Activated naive CD8-positive, alpha-beta T cell treated with anti-CD3 and anti-CD28 coated beads, Interleukin-2, amount 50 U/mL, for 24 hours (primary cell): ENCODE measurements at places on chromosomes 12 and 14.

- no peak for DNase-seq
These were observed 158.9 kb downstream of the FBXL14 start for GRCh38 chr12:1435456-1435855.

DNA sequence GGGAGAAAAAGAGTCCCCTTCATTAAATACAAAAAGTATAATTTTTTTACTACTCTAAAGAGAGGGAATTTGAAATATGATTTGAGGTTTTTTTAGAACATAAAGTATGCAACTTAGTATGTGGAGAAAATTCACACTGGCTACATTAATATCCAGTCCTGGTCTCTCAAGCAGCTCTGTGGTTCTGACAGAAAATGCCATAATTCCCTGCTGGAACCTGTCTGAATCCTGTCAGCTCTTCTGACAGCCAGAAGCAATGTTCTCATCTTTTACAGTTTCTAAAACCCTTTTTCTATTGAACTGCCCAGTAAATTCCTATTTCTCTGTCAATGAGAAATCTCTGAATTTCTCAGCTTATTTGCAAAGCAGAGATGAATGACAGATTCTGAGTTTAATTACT is 13.4 kb upstream of the NOVA1 start:
- no peak for DNase-seq

GRCh38 chr14:73842201-73842600 is 9.4 kb upstream of the PTGR2 start:
- DNase-seq: no peak

DNA sequence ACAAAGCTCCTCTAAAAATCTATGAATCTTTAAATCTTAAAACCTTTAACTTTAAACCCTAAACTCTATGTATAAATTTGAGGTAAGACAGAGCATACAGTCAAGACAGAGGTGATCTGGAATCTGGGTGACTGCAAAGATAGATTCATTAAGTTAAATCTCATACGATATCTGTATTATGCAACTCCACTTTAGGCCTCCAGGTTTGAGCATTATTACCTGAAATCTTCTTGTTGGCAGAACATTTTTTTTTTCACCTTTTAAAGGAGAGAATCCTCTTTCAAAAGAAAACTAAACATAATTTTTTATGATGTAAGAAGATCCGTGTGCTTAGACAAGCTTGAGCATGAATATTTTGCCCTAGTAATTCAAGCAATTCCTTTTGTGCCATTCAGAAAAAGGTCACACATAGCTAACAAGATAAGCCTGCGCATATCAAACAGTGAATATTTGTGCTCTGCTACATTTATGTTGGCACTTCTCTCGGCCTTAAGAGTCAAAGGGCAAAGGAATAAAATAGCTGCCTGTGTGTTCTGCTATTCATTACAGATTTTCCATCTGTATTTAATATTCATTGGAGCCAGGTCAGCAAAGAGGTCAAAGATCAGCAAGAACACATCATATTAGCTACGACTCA is 163.3 kb downstream of the TMTC3 start:
- DNase-seq: no peak

DNA sequence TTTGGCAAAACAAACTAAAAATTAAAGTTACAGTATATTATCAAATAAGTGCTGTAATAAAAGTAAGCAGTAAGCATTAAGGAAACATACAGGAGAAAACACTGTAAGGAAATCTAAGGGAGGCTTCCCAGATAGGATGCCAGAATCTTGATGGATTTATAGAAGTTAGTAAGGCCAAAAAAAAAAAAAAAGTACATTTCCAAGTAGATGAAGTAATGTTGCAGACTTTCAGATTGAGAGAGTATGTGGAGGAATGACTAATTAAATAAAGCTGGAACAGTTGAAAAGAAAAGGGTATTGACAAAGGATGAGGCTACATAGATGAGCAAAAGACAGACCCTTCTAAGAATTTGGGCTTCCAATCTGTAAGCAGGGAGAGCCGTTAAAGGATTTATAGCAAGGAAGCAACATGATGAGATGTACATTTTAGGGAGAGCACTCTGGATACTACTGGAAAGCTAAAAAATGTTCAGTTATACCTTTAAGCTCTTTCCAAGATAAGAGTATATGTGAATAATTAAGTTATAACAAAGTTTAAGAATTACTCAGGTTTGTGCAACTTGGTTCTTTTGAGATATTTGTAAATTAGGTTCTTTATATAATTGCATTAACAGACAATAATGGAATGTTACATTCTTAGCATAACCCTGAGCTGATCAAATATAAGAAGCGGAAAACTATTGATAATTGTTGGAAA is 87.5 kb upstream of the MON2 start:
- DNase-seq: no peak

DNA sequence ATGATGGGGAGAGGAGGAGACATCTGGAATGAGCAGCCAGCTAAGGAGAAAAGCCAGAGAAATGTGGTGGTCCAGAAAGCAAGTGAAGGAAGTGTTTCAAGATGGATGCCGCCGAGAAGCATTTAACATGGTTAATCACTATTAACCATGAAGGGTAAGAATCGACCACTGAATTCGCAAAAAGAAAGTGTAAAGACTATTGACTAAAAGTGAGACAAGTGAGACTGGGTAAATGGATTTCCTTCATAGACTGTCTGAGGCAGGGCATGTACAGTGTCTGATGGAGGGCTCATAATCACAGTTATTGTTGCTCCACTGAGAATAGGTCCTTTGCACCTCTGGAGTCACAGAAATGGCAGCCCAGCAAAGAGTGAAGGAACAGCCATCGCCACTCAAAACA is 25.3 kb upstream of the CLMN start:
- no peak for DNase-seq

- DNase-seq: peak; percentile 23
These were observed 116.5 kb downstream of the GPHN start for GRCh38 chr14:66624336-66624937.

DNA sequence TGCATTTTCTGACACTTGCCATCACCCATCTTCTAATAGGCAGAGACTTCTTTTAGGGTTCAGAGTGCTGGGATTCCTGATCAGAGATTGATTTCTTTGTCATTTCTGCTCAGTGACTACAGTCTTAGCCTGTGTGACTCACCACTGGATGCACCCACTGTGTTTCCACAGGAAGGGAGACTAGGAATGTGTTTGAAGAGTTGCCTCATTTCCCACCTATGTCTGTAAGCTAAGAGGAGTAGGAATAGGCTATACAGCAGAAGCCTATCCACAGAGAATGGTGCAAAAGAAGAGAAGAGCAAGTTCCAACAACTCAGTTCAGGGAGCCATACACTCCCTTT is 60.2 kb upstream of the ACTN1 start:
- no peak for DNase-seq

GRCh38 chr14:99268810-99269707 is 2.9 kb downstream of the BCL11B start:
- DNase-seq: no peak

- no peak for DNase-seq
These were observed 38.3 kb downstream of the ATF7IP start for GRCh38 chr12:14403711-14404196.

DNA sequence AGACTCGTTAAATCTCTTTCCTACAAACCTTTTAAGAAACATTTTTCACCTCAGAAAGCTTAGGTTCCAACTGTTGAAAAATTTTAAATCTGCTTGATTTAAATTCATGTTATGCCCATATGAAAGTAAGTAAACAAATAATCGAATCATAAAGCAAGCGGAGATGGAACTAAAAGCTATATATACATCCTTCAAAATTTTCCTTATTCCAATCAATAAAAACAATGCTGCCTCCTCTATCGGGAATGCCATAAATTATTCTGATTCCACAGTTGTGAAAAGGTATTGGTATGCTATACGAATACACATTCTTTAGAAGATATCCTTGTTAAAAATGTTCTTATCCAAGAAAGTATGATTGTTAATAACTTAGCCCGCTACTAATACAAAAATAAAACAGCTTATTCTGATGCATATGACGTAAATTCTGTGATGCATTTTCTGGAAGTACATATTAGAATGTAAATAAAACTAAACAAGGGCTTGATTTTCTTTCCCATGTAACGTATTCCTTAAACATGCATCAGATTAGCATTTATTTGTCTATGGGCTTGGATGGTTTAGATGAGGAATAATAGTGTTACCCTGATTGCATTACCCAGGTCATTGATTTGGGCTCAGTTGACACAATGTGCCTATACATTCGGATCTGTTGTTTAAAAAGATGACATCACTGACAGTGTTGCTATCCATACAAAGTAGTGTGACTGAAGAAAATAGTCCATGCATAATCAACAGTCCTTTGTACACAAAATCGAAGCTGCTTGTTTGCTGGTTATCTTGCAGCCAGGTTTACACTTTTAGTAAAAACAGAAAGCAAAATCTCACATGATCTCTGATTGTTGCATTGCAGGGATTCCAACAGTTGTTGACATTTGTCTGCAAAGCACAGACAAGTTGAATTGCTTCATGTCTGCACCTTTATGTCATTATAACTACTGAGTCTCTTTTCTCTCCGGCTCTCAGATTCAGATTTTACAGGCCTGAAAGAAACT is 656 bp upstream of the DTD2 start:
- no peak for DNase-seq

DNA sequence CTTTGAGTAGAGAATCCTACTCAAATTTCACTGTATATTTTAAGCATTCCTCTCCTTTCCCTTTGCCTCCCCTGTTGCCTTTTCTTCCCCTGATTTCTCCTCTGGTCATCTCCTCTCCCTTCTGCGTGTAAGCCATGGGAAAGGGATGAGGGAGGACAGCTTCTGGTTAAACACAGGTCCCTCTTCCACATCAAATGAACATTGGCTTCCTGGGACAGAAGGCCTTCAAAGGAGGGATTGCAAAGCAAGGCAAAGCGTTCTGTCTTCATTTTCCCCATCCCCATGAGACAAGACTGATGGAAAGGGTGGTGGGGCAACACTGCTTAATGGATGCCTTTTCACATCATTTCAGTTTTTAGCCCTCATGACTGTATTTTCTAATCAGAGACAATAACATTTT is 26.2 kb downstream of the GPRC5A start:
- DNase-seq: no peak

- no peak for DNase-seq
These were observed 75.6 kb downstream of the GALNT4 start for GRCh38 chr12:89448951-89449371.

GRCh38 chr14:93319494-93319893 is 13.3 kb downstream of the BTBD7 start:
- no peak for DNase-seq

DNA sequence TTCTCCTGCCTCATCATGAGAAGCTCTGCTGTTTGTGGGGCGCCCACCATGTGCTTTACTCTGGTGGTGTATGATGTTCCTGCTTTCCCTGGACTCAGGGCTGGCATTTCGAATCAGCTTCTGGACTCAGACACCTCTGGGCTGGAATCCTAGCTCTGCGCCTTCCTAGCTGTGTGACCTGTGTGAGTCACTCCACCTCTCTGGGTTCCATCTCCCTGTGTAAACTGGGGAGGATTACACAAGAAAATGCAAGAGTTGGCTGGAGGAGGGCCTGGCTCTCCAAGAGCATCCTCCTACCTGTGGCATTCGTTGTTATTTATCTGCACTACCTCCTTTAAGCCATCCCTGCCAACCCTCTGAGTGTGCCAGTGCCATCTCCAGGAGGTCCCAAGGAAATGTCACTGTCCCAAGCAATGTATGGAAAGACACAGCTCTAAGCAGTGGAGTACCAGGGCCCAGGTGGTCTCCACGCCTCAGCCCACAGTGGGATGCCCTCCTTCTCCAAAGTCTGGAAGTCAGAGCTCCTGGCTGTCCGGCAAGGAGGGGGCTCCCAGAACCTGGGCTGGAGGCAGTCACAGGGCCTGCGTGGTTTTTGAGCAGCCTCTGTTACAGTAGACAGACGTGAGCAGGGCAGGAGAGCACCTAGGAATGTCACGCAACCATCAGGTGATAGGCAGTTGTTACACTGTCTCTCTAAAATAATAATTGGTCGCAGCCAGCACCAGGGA is 7.3 kb upstream of the TNFAIP2 start:
- no peak for DNase-seq

GRCh38 chr12:1908758-1909157 is 9.7 kb downstream of the CACNA2D4 start:
- no peak for DNase-seq

- no peak for DNase-seq
These were observed 11.3 kb downstream of the SCARB1 start for GRCh38 chr12:124852329-124852831.
